ENCODE measurements at places on chromosomes 3 and 15.

DNA sequence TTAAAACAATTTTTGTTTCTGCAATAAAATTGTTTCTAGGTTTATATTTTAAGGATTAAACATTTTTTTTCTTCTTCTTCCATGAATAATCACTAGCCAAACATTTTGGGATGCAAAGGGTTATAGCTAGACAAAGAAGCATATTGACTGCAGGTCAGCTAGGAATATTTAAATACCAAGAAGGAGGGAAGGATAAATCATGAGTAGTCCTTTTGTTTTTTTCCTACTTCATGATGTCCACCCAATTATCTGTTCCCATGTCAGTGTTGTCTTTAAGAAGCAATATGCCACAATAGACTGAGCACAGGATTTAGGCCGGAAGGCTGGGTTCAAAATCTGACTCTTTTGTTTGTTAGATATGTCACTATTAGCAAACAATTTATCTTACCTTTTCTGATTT is 82.1 kb downstream of the VPS8 start:
- no peak for DNase-seq

DNA sequence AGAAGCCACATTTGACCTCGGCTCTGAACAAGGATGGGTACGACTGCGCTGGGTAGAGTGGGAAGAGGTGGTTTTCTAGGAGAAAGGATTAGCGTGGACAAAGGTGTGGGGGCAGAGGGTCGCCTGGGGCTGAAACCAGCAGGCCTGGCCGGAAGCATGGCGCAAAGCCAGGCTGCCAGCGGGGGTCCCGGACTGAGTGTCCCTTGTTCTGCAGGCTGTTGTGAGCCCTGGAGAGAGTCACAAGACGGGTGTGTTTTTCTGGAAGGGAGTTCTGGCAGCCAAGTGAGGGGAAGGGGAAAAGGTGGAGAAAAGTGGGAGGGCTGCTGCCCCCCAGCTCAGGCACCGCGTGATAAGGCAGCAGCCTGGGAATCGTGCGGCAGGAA is 98.5 kb upstream of the MEF2A start:
- no peak for DNase-seq

DNA sequence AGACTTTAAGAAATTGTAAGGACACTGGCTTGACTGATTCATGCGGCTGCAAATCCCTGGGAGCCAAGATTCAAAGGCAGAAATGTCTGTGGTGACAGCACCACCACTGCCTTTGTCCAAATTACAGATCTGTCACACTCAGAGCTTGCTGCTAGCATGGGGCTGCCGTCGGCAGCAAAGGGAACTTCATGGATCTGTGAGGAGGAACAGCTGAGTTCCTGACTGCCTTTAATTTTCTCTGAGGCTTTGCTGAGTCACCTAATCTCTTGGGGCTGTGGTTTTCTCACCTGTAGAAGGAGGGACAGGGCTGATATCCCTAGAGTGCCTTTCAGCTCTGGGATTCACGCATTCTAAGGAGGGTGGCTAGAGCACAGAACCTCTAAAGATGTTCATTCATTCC is 4.1 kb upstream of the PAK6 start:
- no peak for DNase-seq

DNA sequence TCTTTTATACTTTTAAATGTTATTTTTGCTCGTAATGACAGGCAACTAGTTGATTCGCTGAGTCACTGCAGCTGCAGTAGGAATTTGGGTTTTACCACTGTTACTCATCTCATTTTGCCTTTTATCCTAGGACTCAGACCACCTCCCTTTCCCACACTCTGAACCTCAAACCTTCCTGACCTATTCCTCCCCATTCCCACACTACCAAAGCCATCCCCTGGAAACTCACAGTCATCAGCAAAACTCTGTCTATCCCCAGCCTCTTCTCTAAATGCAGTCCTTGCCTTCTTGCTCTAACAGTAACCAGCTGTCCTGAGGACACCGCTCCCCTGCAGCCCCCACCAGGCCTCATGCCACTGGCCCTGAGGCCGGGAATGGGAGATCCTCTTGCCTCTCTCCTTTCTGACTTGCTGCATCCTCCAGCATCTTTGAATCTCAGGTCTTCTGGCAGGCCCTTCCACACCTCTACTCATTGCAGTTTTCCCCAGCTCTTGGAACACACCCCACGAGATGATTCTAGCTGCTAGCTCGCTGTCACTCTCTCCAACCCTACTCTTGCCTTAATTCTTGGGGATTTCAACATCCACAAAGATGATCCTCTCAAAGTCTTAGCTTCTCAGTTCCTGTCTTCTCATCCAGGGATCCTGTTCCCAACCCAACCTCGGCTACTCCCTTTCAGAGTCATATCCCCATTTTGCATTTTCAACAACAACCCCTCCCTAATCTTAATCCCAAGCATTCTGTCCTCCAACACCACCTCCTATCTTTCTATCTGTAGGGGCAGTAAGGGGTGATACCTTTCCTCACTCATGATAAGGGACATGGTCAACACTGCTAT is 55.9 kb upstream of the C3orf80 start:
- DNase-seq, result peak; percentile 22

All from right hindlimb (tissue), 1 donor.